Foreskin keratinocyte (primary cell): ENCODE measurements at places on chromosomes 6 and 20. TPM values are rescaled to one million over a fixed set of nuclear protein-coding genes. Genes with fewer than 3 reads are reported as not detected.

The TMEM63B gene
- total RNA-seq = 57.0 and 57.8 TPM in 2 replicates

The TNNC2 gene
- total RNA-seq = not detected in 2 replicates

The LY6G6D gene
- total RNA-seq = not detected in 2 replicates

The RIPPLY2 gene
- 0.65 and 1.8 TPM in 2 replicates for total RNA-seq

The METTL24 gene
- not detected in 2 replicates for total RNA-seq

The WASF1 gene
- 18.7 and 21.1 TPM in 2 replicates for total RNA-seq

The NOL7 gene
- 79.1 and 83.9 TPM in 2 replicates for total RNA-seq

The ARMH2 gene
- total RNA-seq = not detected in 2 replicates

The TINAG gene
- not detected in 2 replicates for total RNA-seq

The PRRT1 gene
- 0.21 and 0.37 TPM in 2 replicates for total RNA-seq

The BPIFB4 gene
- total RNA-seq = not detected in 2 replicates

The RUNX2 gene
- 3.6 and 4.2 TPM in 2 replicates for total RNA-seq

The HS3ST5 gene
- total RNA-seq = not detected in 2 replicates

The CPXM1 gene
- not detected in 2 replicates for total RNA-seq

The SPATA25 gene
- 0.25 and 0.44 TPM in 2 replicates for total RNA-seq

The SCRT2 gene
- total RNA-seq = not detected in 2 replicates

The CTCFL gene
- total RNA-seq = not detected in 2 replicates

The CYP39A1 gene
- total RNA-seq = 1.3 and 2.1 TPM in 2 replicates

The OXT gene
- total RNA-seq = not detected in 2 replicates

The RIMS4 gene
- not detected in 2 replicates for total RNA-seq

The CUL9 gene
- 39.4 and 46.7 TPM in 2 replicates for total RNA-seq

The FIG4 gene
- 7.7 and 8.7 TPM in 2 replicates for total RNA-seq

The DSP gene
- total RNA-seq = 352 and 371 TPM in 2 replicates
